ENCODE measurements at places on chromosomes 5 and 9. TPM values are rescaled to one million over a fixed set of nuclear protein-coding genes. Genes with fewer than 3 reads are reported as not detected.

The FGD3 gene
- total RNA-seq: not detected

The PRUNE2 gene
- 135 TPM for total RNA-seq

The ARID3C gene
- 0.36 TPM for total RNA-seq

The PPIC gene
- total RNA-seq: 77.2 TPM

The CRB2 gene
- total RNA-seq: not detected

The TMEM141 gene
- total RNA-seq: 38.7 TPM

The AK8 gene
- 0.53 TPM for total RNA-seq

The EXOSC2 gene
- total RNA-seq: 22.1 TPM

The ZNF300 gene
- total RNA-seq: 3.9 TPM

The PCDHB12 gene
- 0.46 TPM for total RNA-seq

The SPATA31A3 gene
- not detected for total RNA-seq

The IL13 gene
- total RNA-seq: not detected

The TMEM245 gene
- 89.7 TPM for total RNA-seq

The NDST1 gene
- 73.8 TPM for total RNA-seq

The SLC25A48 gene
- not detected for total RNA-seq

The GDF9 gene
- 0.26 TPM for total RNA-seq

The FOXD4L4 gene
- 0.20 TPM for total RNA-seq

The BBLN gene
- total RNA-seq: 37.3 TPM

The SCGB3A1 gene
- not detected for total RNA-seq

The PCDHGA2 gene
- 2.8 TPM for total RNA-seq

The SLC6A18 gene
- not detected for total RNA-seq

The PCDHGA4 gene
- 16.9 TPM for total RNA-seq

The ANKRD31 gene
- total RNA-seq: under 0.01 TPM

The MLANA gene
- total RNA-seq: not detected

The TMC1 gene
- 0.59 TPM for total RNA-seq

The NUTM2G gene
- total RNA-seq: not detected

The IL5 gene
- not detected for total RNA-seq

The CCL27 gene
- total RNA-seq: 0.17 TPM

The OSMR gene
- total RNA-seq: 241 TPM

The WNK2 gene
- total RNA-seq: not detected

Data from smooth muscle cell of the pulmonary artery (primary cell).